Urinary bladder (tissue), 4 donors: ENCODE measurements at places on chromosomes 5 and 9. TPM values are rescaled to one million over a fixed set of nuclear protein-coding genes. Genes with fewer than 3 reads are reported as not detected.

ANKRD33B gene
- 4.4 TPM for total RNA-seq

C1QTNF2 gene
- 17.1 TPM for total RNA-seq

AGGF1 gene
- total RNA-seq = 35.8 TPM

PCDHGA12 gene
- total RNA-seq = 7.8 TPM

BASP1 gene
- total RNA-seq = 41.0 TPM

PAEP gene
- not detected for total RNA-seq

GRIA1 gene
- 3.0 TPM for total RNA-seq

FUT7 gene
- total RNA-seq = not detected

NSUN2 gene
- total RNA-seq = 42.8 TPM

TAF9 gene
- total RNA-seq = 44.1 TPM

GABRG2 gene
- total RNA-seq = 0.63 TPM

GFI1B gene
- 0.26 TPM for total RNA-seq

SLC35D2 gene
- 22.6 TPM for total RNA-seq

LRRC19 gene
- 0.11 TPM for total RNA-seq

ARAP3 gene
- total RNA-seq = 9.8 TPM

NTMT1 gene
- 12.8 TPM for total RNA-seq

PCDHA10 gene
- 1.1 TPM for total RNA-seq

KCNIP1 gene
- 3.0 TPM for total RNA-seq

UGT3A2 gene
- total RNA-seq = 0.58 TPM

SLC6A3 gene
- total RNA-seq = not detected

ANKRD18A gene
- 0.95 TPM for total RNA-seq

VCAN gene
- total RNA-seq = 435 TPM

NMUR2 gene
- total RNA-seq = not detected

FRRS1L gene
- 7.8 TPM for total RNA-seq

TAF11L10 gene
- total RNA-seq = not detected
